ENCODE measurements at places on chromosomes 2 and 18.

- DNase-seq, result no peak
Measured at GRCh38 chr2:143762176-143762928, 633.1 kb downstream of the ARHGAP15 start.

- no peak for DNase-seq
Measured at GRCh38 chr2:54054271-54054670, 61.1 kb upstream of the ACYP2 start.

DNA sequence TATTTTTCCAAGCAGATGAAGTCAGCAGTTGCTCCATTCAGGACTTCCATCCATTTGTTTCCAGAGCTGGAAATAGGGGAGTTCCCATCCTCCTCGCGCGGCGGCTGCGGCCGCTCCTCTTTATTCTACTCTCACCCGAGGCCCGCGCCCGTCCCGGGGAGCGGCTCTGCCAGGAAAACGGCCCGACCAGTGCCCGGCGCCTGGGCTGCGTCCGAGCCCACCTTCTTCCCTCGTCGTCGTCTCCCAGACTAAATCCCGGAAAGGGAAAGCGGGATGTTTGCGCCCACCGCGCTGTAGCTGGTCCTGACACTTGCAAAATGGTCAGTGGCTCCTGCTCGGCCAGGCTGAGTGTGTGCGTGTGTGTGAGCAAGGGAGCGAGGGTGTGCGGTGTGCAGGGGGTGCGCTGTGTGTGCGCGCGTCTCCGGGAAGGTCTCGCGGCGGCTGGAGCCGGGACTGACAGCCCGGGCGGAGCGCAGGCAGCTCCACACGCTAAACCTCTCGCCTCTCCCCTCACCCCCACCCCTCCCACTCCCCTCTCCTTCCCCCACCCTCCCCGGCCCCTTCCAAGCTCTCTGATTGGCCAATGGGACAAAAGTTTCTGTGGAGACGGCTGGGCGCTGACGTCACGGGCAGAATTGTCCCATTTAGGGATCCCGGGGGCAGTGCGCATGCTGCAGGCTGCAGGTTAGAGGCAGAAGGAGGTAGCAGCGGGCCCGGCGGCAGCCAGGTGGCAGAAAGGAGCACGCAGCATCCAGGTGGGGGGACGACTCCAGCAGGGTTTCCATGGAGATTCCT lies at the start of gene NOL4:
TSS of gene NOL4 (minus strand) at position 491 of the 795 bp plus-strand sequence. CDS start 1,660 bp downstream, outside the sequence.
- DNase-seq, result peak; percentile 100

- DNase-seq, result no peak
Measured at GRCh38 chr2:231769170-231770136, 11.6 kb downstream of the PDE6D start.

DNA sequence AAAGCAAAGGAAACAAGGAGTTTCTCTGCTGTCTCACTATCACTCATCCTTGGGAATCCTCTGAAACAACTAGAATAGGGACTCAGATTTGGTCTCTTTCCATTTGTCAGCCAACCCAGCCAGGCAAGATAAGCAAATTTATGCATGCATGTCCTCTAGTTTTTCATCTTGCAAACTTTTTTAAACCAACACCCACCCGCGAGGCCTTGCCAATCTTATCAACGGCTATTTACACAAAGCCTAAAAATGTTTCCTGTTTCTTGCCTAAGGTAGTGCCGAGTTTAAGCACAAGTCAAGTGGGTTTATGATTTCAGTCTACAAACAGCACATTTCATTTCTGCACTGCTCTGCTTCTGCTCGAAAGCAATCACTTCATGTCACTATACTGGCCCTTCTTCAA lies 240.9 kb downstream of the STK39 start:
- no peak for DNase-seq

- DNase-seq, result no peak
Measured at GRCh38 chr18:59898609-59899297, 1.0 kb upstream of the PMAIP1 start.

- DNase-seq, result no peak
Measured at GRCh38 chr18:76467371-76468190, 27.5 kb downstream of the ZNF516 start.

GRCh38 chr2:203763241-203763937 lies 57.0 kb downstream of the CD28 start:
- no peak for DNase-seq

GRCh38 chr2:157840568-157841156 lies 35.5 kb downstream of the ACVR1 start:
- no peak for DNase-seq

DNA sequence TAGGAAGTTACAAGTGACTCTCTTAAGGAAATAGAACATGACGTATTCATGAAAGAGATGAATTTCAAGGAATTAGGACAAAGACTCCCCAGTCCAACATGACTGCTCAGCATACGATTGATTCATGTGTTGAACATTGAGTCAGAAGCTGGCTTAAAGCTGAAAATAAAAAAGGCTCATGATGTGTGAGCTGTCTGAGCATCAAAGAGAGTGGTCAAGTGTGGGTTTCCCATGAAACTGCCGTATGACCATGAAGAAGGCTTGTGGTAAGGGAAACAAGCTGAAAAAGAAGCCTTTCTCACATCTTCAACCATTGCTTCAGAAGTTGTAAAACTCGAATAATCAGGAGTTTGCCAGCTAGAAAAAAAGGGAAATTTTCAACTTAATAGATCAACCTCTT lies 201.9 kb upstream of the APCDD1 start:
- no peak for DNase-seq

- no peak for DNase-seq
Measured at GRCh38 chr18:3604498-3605408, 154.8 kb downstream of the TGIF1 start.

DNA sequence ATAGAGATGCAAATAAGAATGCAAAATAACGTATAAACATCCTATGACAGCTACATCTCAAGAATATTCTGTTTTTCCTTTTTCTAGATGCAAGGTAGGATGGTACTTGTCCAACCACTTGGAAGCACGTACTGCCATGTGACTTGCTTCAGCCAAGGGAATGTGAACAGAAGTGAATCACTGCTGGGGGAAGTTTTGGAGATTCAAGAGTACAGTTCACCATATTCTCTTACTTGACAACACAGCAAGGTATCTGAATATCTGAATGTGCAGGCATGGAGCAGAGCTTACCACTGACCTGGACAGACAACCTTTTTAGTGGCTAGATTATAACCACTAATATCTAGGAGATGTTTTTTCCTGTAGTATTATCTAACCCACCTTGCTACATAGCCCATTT lies 53.0 kb downstream of the TRIP12 start:
- DNase-seq, result no peak

DNA sequence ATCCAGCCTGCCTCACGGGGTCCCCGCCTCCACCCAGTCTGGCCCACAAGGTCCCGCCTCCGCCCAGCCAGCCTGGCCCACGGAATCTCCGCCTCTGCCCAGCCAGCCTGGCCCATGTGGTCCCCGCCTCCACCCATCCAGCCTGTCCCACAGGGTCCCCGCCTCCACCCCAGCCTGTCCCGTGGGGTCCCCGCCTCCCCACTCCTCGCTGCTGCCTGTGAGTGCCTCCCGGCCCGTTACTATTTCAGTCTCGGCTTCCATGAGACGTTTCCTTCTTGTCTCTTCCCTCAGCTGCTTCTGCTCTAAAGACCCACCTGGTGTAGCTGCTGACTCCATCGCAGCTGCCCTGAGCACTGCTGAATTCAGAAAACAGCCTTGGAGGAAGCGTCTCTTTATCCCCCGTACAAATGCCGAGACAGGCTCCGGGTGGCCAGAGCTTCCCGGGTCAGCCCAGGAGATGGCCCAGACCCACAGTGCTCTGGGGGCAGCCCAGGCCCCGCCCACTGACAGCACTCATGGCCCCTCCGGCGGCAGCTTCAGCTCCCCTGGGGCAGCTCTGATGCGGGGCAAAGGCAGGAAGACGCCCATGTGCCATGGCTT lies 69.8 kb downstream of the NFATC1 start:
- no peak for DNase-seq

GRCh38 chr2:231869704-231870103 lies 56.5 kb downstream of the NPPC start:
- no peak for DNase-seq

DNA sequence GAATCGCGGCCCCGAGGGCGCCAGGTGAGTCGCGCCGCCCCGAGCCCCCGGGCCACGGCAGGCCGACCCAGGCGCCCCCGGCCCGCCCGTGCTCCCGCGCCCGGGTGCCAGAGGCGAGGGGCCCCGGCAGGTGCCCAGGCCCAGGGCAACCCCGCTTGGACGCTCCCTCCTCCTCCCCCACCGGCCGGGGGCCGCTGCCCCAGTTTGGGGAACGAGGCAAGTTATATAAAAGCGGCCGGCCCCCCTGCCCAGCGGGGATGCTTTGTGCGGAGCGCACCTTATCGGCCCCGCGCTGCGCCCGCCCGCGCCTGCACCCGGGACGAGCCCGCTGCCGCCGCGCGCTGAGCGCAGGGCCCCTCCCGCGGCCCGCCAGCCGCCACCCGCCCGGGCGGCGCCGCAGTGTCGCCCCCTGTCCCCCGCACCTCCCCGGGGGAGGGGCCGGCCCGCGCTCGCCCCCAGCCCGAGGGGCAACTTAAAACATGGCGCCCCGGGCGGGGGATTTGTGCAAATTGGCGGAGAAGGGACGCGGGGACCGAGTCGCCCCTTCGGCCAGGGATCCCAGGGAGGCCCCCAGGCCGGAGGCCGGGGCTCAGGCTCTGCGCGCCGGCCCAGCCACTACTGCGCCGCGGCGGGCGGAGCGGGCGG lies 639 bp downstream of the EPB41L3 start:
- DNase-seq, result peak; percentile 56

DNA sequence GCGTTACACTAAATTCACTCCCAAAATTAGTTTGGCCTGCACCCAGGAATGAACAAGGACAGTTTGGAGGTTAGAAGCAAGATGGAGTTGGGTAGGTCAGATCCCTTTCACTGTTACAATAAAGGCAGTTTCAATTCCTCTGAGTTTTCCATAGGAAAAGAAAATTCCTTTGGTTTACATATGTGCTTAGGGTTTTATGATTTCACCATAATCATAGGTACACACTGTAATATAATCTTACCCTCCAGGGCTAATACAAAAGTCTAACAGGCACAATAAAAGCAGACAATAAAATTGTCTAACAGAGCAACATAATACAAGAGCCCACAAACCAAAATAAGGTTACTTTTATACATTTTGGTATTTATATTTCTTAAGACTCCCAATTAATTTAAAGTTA lies 391.5 kb upstream of the KCNJ3 start:
- no peak for DNase-seq

DNA sequence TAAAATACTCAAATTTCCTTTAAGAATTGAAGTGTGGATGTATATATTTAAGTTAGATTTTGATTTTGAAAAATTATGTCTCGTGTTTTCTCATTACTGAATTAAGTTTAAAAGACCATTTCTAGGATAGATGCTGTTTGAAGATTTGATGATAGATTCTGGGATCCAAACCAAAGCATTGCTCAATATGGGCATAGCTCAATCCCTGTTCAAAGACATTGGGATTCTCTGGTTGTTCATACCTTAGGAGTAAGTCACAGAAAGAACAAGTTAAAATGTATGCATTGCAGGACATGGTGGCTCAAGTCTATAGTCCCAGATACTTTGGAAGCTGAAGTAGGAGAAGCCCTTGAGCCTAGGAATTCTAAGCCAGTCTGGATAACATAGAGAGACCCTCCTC lies 622.3 kb downstream of the ADCYAP1 start:
- DNase-seq, result no peak

DNA sequence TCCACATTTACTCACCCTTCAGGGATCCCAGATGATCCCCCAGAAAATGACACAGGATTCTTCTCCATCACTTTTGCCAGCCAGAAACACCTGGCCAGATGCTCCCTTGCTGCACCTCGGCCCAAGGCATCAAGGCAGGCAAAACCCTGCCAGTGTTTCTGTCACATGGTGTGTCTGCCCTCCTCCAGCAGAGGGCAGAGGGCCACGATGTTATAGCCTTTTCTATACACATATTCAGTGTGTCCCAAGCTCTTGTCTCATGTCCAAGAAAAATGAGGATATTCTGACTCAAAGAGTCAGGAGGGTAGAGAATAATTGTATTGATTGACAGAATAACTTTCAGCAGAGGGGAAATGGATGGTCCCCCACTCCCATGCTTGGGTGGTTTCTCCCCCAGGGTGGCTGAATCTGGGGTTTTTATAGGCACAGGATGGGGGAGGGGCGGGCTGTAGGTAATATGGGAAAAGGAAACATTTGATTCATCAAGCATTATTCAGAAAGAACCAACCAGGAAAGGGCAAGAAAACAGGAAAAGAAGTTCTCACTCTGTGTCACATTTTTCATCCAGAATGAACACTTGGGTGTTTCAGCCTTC lies 933.9 kb downstream of the TRIB2 start:
- no peak for DNase-seq

- no peak for DNase-seq
Measured at GRCh38 chr2:100409461-100409860, 8.0 kb downstream of the CHST10 start.

DNA sequence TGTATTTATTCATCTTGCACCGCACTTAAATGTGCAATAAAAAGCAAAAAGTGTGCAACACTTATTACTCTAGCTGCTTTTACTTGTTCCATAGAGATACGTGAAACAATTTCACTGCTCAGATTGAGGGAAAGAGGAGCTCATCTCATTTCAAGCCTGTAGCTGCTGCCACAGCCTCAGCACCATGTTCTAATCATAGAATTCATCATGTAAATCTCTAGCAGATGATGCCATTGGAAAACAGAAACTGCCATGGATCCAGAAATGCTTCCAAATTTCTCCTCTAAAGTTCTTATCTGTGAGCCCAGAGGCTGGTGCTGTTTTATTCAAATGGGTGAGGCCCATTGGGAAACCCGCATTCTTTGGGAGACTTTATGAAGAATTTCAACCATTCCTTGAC lies 2.0 kb downstream of the CDC42EP3 start:
- no peak for DNase-seq

GRCh38 chr18:53796040-53796729 lies 428.3 kb downstream of the MBD2 start:
- no peak for DNase-seq

DNA sequence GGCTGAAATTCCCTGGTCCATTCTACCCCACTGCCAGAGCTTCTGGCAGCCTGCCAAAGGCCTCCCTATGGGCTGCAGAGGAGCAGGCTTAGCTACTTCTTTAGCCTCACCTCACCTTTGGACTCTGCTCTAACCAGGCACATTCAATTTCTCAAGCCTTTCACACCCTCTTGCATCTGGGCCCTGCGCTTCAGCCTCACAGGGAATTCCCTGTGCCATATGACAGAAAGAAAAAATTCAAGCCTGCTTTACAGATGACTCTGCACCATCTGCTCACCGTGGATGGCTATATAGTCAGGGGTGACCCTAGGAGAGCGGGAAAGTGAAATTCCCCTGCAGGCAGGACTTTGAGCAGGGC lies 62.5 kb downstream of the REEP1 start:
- peak; percentile 10 for DNase-seq

- no peak for DNase-seq
Measured at GRCh38 chr2:150346806-150347205, 140.7 kb downstream of the RND3 start.

DNA sequence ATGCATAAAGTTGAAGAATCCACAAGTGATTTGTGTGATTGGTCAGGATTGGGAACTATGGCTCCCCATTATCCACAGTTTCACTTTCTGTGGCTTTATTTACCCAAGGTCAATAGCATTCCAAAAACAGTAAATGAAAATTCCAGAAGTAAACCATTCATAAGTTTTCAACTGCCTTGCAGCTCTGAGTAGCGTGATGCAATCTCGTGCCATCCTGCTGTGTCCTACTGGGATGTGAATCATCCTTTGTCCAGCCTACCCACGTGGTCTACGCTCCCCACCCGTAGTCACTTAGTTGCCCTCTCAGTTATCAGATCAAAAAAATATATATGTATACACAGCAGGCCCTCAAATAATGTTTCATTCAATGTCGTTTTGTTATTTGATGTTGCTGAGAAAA lies 89.0 kb upstream of the DLGAP1 start:
- no peak for DNase-seq

- DNase-seq, result no peak
Measured at GRCh38 chr2:200451511-200451910, 58.4 kb downstream of the KCTD18 start.

- no peak for DNase-seq
Measured at GRCh38 chr2:72695676-72696075, 130.2 kb downstream of the EXOC6B start.
